ENCODE measurements at places on chromosomes 6 and 20.

DNA sequence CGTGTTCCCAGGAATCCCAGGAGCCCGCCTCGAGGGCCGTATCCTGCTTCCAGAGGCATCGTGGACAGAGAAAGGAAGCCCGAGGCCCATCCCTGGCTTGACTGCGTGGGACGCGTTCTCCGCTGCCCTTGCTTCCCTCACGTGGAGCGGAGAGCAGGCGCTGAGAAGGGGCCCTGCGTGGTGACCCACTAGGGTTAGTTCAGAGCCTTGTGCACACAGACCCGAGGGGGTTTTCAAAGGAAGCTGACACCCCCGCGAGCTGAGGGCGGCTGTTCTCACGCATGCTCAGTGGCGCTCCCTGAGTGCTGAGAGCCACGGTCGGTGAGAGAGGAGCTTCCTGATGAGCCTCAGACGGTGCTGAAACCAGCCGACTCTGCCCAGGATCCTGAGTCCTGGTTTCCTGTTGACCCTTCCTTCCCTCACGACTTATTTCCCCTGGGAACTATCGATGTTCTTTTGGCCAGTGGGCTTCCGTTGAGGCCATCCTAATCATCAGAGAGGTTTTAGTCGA is 28.9 kb upstream of the CCR6 start:
- no peak overlapping the region for H3K4me3 ChIP-seq
- no peaks in the 10 kb centered on the region for H3K4me1 ChIP-seq
- no peak overlapping the region for H3K27ac ChIP-seq
- H3K27me3 ChIP-seq = no peaks in the 10 kb centered on the region
- no peak for DNase-seq

- no peak overlapping the region for H3K4me3 ChIP-seq
- no peaks in the 10 kb centered on the region for H3K27me3 ChIP-seq
- no peak overlapping the region for H3K27ac ChIP-seq
- H3K36me3 ChIP-seq = no peaks in the 10 kb centered on the region
- no peaks in the 10 kb centered on the region for H3K4me1 ChIP-seq
These were observed 95.9 kb upstream of the PRL start for GRCh38 chr6:22392711-22393110.

DNA sequence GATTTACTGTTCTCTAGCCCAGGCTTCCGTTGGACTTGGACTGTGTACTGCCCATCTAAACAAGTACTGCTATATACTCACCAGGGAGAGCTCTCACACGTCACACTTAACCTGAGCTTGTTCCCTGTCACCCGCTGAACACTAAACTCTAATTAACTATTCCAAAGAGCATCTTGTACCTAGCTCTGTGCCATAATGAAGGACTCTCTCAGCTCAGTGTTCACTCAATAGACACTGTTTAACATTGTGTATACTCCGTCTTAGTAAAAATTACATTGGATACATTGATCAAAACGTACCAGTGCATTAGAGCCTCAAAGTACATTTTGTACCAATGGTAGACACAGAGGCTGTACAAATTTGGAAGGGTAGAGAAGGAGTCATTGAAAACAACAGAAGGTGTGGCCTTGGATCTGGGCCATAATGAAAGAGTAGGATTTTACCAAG is 55.4 kb upstream of the EPHA7 start:
- DNase-seq = no peak
- H3K4me3 ChIP-seq = no peak overlapping the region
- H3K4me1 ChIP-seq = no peaks in the 10 kb centered on the region
- H3K27ac ChIP-seq = no peak overlapping the region

GRCh38 chr20:13671512-13671911 is 32.8 kb upstream of the TASP1 start:
- no peaks in the 10 kb centered on the region for H3K36me3 ChIP-seq
- H3K27ac ChIP-seq = peak overlapping the region; percentile 82
- H3K4me3 ChIP-seq = no peak overlapping the region

DNA sequence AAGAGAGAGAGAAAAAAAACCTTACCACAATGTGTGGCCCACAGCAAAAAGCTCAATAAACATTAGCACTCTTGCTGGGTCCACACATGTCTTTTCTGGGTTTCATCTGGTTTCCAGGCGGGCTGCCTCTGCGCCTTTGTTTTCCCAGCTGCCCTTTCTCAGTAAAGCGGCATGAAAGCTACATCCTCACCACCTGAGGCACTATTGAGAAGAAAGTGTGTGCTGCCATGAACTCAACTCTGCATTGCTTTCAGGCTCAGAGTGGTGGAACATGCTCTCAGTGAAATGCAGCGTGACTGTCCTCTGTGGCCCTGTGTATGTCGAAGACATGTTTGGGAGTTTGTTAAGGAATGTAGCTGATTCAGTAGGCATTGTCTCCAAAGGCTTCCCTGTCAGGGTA is 102.3 kb downstream of the LYRM2 start:
- no peak for DNase-seq
- H3K27me3 ChIP-seq = no peaks in the 10 kb centered on the region
- H3K27ac ChIP-seq = no peak overlapping the region
- H3K4me3 ChIP-seq = no peak overlapping the region
- H3K36me3 ChIP-seq = no peaks in the 10 kb centered on the region

DNA sequence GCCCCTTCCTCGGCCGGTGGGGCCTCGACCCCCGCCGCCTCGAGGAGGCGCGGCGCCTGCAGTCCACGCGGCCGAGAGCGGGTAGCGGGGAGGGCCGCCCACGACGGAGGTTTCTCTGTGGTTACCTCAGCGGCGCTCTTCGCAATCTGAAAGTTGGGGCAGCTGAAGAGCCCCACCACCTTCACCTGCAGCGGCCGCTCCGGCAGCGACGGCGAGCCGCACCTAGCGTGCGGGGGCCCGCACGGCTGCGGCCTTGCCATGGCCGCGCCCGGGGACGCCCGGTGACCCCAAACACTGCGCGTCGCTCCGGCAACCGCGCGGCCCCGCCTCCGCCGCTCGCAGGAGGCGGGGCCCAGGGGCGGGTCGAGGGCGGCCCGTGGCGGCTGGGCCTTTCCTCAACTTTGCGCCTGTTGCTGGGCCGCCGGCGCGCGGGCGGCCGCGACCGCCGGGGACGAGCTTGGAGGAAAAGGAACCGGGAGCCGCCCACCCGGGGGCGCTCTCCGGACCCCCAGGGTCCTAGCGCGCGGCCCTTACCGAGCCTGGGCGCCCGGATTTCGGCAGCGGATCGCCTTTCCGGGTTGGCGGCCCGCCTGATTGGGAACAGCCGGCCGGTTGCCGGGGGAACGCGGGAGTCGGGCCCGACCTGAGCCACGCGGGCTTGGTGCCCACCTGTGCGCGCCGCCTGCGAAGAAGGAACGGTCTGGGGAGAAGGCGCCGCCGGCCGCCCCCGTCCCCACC is at the start of the genes PPIL6 and SMPD2:
Gene PPIL6 (minus strand): TSS at position 298 of the 738 bp plus-strand sequence. CDS start 38 bp downstream, at position 260.
Gene SMPD2 (plus strand): TSS at position 394 of the 738 bp plus-strand sequence. CDS start 398 bp downstream, outside the sequence.
- no peak for DNase-seq
- H3K36me3 ChIP-seq = peaks cover 13% of the 10 kb centered on the region
- H3K27me3 ChIP-seq = no peaks in the 10 kb centered on the region
- peak within 1 kb of the TSS; percentile 81 for H3K27ac ChIP-seq
- peak within 1 kb of the TSS; percentile 84 for H3K4me3 ChIP-seq

Measured in ascending aorta (tissue), 2 donors.